ENCODE measurements at places on chromosomes 1 and 21.

- DNase-seq, result no peak
Observed at GRCh38 chr1:47919113-47919833, 77.9 kb downstream of the TRABD2B start.

GRCh38 chr1:180282401-180283044 is 52.5 kb downstream of the LHX4 start:
- no peak for DNase-seq

GRCh38 chr1:85347908-85348307 is 71.5 kb upstream of the BCL10 start:
- DNase-seq, result no peak

GRCh38 chr1:158053276-158053675 is 59.8 kb downstream of the KIRREL1 start:
- DNase-seq, result no peak

DNA sequence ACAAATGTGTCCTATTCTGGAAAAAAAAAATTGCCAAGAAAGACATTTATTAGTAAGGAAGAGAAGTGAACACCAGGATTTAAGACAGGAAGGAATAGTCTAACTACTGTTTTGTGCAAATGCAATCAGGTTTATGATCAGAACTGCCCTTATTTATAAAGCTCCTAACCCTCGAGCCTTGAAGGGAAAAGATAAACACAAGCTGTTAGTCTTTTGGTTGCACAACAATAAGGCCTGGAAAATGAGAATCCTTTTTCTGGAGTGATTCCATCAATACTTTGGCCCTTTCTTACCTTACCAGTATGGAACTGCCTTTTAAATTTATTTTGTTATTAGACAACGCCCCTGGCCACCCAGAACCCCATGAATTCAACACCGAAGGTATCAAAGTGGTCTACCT is 52.9 kb downstream of the SNRPE start:
- DNase-seq, result no peak

- no peak for DNase-seq
Observed at GRCh38 chr1:203089001-203089650, 3.3 kb upstream of the MYOG start.

- no peak for DNase-seq
Observed at GRCh38 chr1:168470901-168471431, 72.8 kb downstream of the XCL2 start.

DNA sequence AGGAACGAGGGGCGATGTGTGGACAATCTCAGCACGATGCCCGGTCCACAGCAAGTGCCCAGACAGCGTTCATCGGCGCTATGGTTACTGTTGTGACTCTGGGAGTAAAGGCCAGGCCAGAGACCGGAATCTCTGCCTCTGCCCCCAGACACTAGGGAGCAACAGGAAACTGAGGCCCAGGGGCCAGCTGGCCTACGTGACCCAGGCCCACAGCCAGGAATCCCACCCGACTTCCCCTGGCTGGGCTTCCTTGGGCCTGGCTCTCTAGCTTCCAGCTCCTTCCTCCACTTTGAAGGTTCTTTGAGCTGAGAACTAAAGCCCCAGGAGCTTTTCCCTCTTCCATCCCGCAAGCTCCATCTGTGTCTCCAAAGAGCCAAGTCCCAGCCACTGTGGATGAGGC is 4.6 kb downstream of the LRP8 start:
- DNase-seq, result no peak

- DNase-seq, result no peak
Observed at GRCh38 chr21:26710155-26710554, 135.1 kb downstream of the ADAMTS1 start.

- DNase-seq, result no peak
Observed at GRCh38 chr1:70978623-70979022, 69.0 kb downstream of the PTGER3 start.

GRCh38 chr1:179340918-179341317 is 24.9 kb upstream of the AXDND1 start:
- no peak for DNase-seq

DNA sequence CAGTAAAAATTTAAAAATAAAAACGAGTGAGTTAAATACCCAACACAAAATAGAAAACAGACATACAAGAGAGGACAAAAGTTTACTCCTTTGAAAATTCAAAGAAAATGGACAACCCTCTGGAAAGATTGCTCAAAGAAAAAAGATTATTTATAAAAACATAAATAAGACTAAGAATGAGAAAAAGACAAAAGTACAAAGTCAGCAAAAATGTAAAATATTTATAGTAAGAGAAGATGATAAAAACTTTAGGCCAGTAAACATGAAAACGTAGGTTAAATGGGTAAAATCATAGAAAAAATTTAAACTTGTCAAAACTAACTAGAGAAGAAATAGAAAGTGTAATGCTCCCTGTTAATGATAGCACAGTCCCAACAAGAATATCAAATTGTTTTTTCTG is 31.9 kb upstream of the SLC45A1 start:
- DNase-seq, result no peak

GRCh38 chr21:41393876-41394465 is 32.1 kb upstream of the MX1 start:
- DNase-seq, result no peak

GRCh38 chr1:158793604-158794003 is 12.6 kb upstream of the OR6N2 start:
- no peak for DNase-seq

DNA sequence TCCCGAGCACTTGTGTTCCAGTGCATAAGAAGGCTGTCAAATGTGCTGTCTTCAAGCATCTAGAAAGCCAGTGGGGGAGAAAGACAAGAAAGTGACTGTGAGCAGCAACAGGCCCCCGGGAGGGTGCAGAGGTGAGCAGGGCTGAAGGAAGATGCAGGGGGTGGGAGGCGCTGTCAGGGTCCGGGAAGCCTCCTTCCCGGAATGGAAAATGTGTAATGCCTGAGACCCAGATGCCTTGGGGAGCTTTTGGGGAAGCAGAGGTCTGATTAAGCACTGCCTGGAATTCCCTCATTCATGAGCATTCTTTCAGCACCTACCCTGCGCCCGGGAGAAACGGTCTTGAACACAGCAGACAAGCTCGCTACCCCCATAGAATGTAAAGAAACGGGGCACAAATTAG is 1.3 kb downstream of the NPHP4 start:
- DNase-seq, result no peak

GRCh38 chr1:50300297-50300696 is 122.9 kb downstream of the DMRTA2 start:
- no peak for DNase-seq

DNA sequence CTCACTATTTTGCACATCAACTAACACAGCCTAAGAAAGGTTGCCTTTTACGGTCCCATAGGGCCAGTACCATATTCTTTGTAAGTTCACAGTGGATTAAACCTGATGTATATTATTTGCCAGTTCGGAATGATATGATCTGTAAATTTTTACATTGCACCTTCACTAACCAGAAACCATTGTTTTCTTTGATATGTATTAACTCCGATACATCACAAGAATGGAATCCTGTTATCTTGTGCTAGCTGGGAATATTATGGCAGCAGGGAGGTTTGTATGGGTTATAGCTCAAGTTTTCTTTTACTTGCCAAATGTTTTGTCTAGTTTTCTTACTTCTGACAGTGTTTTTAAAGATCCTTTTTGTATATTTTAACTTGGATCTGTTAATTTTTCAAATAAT is 51.4 kb upstream of the S1PR1 start:
- DNase-seq, result no peak

DNA sequence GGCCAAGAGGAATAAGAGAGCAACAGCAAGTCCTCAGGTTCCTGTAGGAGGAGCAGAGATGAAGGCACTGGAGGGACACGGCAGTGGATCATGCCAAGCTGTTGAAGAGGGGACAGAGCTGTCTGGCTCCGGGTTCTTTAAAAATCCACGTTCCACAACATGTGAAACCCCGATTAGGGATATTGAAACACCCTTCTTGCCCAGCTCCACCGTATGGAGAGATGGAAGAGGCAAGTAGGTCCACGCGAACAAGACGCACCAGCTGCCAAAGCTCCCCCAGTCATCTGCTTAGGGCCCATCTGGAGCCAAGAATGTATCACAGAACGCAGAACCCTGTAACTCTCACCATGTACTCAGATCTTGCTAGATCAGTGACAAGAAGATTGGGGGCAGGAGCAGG is 3.9 kb downstream of the C1orf198 start:
- DNase-seq, result no peak

DNA sequence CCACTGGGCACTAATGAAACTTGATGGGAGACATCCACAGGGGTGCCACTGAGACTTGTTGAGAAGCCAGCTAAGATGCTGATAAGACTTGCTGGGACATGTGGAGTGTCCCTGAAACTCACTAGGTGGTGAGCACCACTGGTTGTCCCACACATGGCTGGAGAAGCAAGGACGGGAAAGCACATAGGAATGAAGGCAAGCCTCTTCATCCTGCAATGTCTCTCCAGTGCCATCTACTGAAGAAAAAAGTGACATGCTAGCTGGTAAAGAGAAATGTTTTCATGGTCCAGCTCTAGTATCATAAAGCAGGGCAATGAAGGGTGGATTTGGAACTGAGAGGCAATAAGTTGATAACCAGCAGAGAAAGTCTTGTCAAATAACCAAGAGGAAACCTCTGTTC is 283.0 kb downstream of the PAPPA2 start:
- DNase-seq, result no peak

- DNase-seq, result no peak
Observed at GRCh38 chr1:22114083-22115012, 28.5 kb downstream of the WNT4 start.

GRCh38 chr1:89125240-89125912 is 538 bp downstream of the GBP2 start:
- DNase-seq, result no peak

GRCh38 chr1:62280150-62280549 is 39.1 kb downstream of the KANK4 start:
- no peak for DNase-seq

DNA sequence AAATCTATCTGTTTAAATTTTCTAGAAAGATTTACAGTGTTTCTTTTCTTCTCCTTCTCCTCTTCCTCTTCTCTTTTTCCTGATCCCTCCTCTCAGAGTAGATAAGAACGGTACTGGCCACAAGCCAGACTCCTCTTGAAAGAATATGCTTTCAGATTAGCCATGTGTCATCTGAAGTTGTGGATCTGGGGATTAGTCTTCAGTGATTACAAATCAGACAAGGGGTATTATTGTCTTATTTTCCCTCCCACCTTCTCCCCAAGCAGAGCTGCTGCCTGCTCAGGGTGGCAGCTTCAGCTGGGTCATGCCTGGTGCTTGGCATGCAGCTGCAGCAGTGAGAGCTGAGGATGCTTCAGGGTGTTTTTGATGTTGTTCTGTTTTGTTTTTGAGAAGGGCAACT is 42.7 kb downstream of the SGIP1 start:
- no peak for DNase-seq

- DNase-seq, result no peak
Observed at GRCh38 chr21:34734696-34735095, 65.9 kb downstream of the CLIC6 start.

DNA sequence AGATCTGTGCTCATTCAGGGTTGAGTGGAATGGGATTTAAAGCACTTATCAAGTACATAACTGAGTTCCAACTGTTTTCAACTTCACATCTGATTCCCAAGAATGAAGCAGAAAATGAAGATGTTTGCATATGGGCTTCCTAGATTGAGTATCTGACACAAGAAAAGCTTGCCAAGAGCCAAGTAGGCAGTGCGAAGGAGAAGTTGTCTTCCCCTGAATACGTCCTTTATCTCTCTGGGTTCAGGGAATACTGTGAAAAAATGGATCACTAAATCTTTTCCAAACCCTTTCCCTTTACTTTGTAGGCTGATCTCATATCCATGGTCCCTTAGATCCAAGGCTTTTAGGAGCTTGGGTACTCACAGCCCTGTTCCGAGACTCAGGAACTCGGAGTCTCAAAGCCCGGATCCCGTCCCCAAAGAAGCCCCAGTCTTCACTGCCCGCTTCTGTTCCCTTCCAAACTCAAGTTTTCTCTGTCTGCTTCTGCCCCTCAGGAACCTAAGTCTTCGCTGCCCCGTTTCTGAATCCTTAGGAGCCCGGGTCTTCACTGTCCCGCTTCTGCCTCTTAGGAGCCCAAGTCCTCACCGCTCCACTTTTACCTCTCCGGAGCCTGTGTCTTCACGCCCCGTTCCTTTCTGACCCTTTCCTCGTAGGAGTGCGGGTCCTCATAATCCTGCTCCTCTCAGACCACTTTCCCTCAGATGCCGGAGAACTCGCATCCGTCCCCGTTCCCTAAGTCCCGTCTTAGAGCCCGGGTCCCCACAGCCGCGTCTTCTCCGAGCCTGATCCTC is 616 bp downstream of the TAF12 start:
- DNase-seq, result no peak
